ENCODE measurements at places on chromosomes 16 and 17. TPM values are rescaled to one million over a fixed set of nuclear protein-coding genes. Genes with fewer than 3 reads are reported as not detected.

TBC1D3 gene
- total RNA-seq, result not detected

CBX2 gene
- total RNA-seq, result not detected

HBA2 gene
- total RNA-seq, result not detected

ADGRG3 gene
- 0.28 TPM for total RNA-seq

DNA sequence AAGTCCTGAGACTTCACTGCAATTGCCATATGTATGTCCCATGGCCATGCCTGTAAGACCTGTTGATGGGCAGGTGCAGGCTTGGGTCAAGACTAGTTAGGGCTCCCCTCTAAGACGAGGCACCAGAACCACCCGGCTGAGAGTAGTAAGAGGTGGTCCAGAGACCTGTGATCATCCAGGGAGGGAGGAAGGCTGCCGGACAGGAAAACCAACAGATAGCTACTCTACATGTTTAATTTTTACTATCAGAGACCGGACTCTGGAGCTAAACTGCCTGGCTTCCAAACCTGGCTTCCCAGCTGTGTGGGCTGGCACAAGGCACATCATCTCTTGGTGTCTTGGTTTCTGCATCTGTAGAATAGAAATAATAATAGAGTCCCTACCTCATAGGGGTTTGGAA, 73.0 kb downstream of the ERCC4 start:
- no peaks in the 10 kb centered on the region for H3K27me3 ChIP-seq
- no peak for DNase-seq
- no peak overlapping the region for H3K4me3 ChIP-seq
- H3K4me1 ChIP-seq, result peaks cover 3% of the 10 kb centered on the region
- H3K36me3 ChIP-seq, result no peaks in the 10 kb centered on the region

DNA sequence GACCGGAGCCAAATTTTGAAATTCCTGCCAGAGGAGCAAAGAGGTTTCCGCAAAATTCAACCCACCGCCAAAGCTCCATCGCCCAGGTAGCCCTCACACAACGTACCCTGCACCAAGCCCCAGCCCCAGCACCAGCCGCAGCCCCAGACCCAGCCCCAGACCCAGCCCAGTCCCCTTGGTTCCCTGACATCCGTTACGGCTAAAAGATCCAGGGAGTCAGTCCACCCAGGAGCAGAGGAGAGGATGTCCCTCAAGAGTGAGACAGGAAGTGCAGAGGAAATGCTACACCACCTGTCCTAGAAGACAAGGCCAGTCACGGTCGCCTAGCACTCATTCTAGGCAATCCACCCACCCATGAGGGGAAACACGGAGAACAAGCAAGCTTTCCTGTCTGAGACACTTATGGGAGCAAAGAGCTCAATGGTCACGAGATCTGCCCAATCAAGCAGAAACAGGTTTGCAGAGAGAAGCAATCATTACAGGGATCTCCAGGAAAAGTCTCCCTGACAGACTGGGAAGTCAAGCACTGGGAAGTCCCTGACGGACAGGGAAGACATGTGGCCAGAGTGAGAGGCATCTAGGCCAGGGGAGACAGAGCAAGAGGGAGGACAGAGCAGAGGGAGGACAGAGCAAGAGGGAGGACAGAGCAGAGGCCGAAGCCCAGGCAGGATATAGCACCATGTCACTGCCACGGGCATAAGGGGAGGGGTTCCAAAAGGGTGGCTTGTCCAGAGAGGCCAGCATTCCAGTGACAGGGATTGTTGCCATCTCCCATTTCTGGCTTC, 15.0 kb upstream of the KCNJ18 start:
- no peaks in the 10 kb centered on the region for H3K4me1 ChIP-seq
- H3K27me3 ChIP-seq, result no peaks in the 10 kb centered on the region
- no peak overlapping the region for H3K27ac ChIP-seq
- no peaks in the 10 kb centered on the region for H3K36me3 ChIP-seq

- H3K27ac ChIP-seq, result no peak overlapping the region
- H3K4me3 ChIP-seq, result no peak overlapping the region
- DNase-seq, result no peak
- no peaks in the 10 kb centered on the region for H3K36me3 ChIP-seq
These were observed 53.0 kb downstream of the EPN2 start for GRCh38 chr17:19290066-19290705.

DNA sequence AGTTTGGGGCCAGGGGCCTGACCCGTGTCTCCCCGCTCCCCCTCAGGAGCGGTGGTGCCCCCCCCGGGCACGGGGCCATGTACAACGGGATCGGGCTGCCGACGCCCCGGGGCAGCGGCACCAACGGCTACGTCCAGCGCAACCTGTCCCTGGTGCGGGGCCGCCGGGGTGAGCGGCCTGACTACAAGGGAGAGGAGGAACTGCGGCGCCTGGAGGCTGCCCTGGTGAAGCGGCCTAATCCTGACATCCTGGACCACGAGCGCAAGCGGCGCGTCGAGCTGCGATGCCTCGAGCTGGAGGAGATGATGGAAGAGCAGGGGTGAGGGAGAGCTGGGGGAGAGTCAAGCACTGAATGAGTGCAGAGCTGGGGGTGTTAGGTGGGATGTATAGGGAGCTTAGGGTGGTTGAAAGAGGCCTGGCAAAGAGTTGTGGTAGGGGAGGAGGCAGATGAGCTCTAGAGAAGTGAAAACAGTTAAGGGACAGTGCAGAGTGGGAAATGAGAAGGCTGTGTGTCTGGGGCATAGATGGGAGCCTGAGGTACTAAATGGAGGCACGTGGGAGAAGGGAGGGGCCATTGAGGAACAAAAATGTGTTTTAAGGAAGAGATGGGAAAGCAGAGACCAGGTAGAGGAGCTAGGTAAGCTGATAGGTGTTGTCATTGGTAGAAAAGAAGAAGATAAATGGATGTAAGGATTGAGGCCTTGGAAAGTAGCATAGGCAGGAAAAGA, 4.0 kb downstream of the SRRM2 start:
- H3K4me3 ChIP-seq, result no peak overlapping the region
- H3K36me3 ChIP-seq, result peaks cover 59% of the 10 kb centered on the region
- H3K27me3 ChIP-seq, result no peaks in the 10 kb centered on the region
- peaks cover 51% of the 10 kb centered on the region for H3K4me1 ChIP-seq

GRCh38 chr16:56294579-56294978, 103.3 kb downstream of the GNAO1 start:
- no peaks in the 10 kb centered on the region for H3K36me3 ChIP-seq
- peaks cover 6% of the 10 kb centered on the region for H3K4me1 ChIP-seq
- H3K4me3 ChIP-seq, result no peak overlapping the region
- no peak for DNase-seq

- H3K27me3 ChIP-seq, result peaks cover 22% of the 10 kb centered on the region
- peaks cover 13% of the 10 kb centered on the region for H3K4me1 ChIP-seq
- DNase-seq, result no peak
- H3K36me3 ChIP-seq, result no peaks in the 10 kb centered on the region
These were observed 2.1 kb downstream of the FAM171A2 start for GRCh38 chr17:44361292-44362260.

GRCh38 chr17:76272541-76273444, 7.6 kb downstream of the UBALD2 start:
- no peaks in the 10 kb centered on the region for H3K27me3 ChIP-seq
- no peak for DNase-seq
- H3K4me3 ChIP-seq, result peak overlapping the region; percentile 57
- H3K4me1 ChIP-seq, result peaks cover 83% of the 10 kb centered on the region

All from CD4-positive, alpha-beta T cell (primary cell).